Activated CD4-positive, CD25-positive, alpha-beta regulatory T cell treated with anti-CD3 and anti-CD28 coated beads, Interleukin-2, amount 50 U/mL, for 72 hours (primary cell): ENCODE measurements at places on chromosomes 12 and 14.
A peak's percentile ranks its signal among the peaks of the same experiment; 100 is the strongest.

DNA sequence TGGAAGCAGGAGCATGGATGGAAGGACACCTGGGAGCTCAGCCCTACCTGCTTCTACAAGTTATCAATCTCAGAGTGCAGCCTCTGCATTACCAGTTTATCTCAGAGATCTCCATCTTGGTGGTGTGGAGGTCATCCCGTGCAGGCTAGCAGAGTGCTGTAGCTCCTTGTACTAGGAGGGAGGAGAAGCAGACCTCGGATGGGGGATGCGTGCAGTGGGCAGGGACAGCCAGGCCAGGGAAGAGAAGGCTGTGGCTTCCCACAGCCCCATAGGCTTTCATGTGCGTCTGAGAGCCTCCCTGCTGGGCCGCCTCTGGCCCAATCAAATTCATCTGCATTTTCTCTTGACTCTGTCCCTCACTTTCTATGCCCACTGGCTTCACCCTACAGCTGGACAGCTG, 8.8 kb upstream of the KRT82 start:
- no peak for DNase-seq

GRCh38 chr12:27237790-27238771, 6.0 kb upstream of the STK38L start:
- no peak for DNase-seq

GRCh38 chr12:13102461-13103195, 839 bp downstream of the GSG1 start:
- DNase-seq, result no peak

DNA sequence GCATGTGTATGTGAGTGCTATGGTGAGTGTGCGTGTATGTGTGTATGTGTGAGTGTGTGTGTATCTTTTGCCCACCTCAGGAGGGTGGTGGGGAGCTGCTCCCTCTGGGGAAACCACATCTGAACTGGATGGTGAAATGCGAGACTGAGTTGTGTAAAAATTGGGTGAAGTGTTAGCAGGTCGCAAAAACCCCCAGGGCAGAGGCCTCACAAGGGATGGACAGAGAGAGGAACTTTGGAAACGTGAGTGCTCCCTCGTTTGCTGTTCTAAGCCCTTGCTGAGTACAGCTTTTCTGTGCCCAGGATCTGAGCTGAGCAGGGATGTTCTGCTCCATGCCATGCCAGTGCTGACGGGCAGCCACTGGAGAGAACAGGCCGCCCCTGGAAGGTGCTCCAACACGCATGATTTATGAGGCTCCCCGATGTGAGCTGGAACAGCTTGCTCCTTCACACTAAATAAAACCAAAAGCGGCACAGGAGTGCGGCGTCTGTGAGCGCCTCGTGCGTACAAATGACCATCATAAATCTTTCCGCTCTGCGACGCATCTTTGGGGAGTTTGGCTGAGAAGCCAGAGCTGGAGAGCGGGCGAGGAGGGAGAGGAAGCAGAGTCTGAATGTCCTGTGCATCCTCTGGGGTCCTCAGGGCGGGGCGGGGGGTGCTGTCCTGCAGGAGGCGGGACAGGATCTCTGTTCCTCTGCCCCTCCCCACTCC, 14.1 kb upstream of the GALNT9 start:
- DNase-seq, result no peak

DNA sequence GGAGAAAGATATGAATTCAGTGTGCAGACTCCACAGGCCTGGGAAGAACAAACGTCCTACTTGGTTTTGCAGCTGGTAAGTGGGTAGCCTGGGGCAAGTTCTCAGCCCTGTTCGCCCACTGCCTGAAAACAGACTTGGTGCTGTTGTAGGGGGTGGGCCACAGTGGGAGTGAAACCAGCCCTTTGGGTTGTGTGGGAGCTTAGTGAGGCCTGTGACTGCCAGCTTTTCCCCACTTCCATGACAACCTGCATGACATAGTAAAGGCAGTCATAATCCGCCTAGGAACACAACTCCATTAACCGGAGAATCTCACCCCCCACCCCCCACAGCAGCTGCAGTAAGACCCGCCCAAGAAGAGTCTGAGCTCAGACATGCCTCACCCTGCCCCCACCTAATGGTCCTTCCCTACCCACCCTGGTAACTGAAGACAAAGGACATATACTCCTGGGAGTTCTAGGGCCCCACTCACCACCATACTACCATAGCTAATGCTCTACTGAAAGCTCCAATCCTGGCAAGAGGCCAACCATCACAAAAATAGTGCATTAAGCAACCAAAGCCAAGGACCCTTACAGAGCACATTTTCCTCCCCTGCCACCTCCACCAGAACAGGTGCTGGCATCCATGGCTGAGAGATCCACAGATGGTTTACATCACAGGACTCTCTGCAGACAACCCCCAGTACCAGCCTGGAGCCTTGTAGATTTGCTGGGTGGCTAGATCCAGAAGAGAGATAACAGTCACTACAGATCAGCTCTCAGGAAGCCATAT, 39.8 kb upstream of the LMNTD1 start:
- no peak for DNase-seq

- no peak for DNase-seq
Observed at GRCh38 chr12:58361056-58361455, 419.7 kb downstream of the ATP23 start.

GRCh38 chr12:67208281-67209067, 60.7 kb upstream of the CAND1 start:
- DNase-seq, result no peak

DNA sequence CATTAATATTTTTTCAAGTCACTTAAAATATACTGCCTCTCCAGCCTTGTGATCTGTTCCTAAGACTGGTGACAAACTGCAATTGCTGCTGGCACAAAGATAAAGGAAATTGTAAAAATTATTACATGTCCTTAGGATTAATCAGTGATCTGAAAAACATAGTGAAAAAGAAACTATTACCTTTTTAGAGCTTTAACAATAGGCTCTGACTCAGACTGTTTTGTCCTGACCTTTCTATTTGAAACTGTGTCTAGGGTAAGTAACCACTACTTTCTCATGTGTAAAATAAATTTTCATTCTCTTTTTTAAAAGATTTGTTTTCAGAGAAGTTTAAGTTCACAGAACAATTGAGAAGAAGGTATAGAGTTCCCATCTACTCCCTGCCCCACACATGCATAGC, 80.4 kb upstream of the CLEC14A start:
- DNase-seq, result no peak

DNA sequence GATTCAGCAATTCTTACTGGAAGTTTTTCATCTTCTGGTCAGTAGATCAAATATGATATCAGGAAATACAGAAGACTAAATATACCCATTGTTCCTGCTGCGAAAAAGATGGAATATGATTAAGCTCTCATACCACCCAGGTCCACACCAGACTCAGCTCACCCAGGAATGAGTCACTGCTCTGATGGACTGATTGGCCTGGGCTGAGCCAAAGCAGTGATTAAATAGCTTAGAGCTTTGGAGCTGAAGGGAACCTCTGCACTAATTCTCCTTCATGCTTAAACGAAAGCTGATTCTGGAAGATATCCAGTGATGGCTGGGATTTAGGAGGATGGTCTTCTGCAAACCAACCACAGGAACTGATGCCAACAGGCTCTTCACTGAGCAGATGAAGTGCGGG, 62.0 kb upstream of the SYT1 start:
- no peak for DNase-seq

- DNase-seq, result peak; percentile 38
Observed at GRCh38 chr12:95548056-95548538, 3.2 kb downstream of the USP44 start.

GRCh38 chr14:68982581-68982980, 3.5 kb upstream of the ACTN1 start:
- DNase-seq, result no peak

- DNase-seq, result no peak
Observed at GRCh38 chr12:115147916-115148315, 463.9 kb upstream of the TBX3 start.

DNA sequence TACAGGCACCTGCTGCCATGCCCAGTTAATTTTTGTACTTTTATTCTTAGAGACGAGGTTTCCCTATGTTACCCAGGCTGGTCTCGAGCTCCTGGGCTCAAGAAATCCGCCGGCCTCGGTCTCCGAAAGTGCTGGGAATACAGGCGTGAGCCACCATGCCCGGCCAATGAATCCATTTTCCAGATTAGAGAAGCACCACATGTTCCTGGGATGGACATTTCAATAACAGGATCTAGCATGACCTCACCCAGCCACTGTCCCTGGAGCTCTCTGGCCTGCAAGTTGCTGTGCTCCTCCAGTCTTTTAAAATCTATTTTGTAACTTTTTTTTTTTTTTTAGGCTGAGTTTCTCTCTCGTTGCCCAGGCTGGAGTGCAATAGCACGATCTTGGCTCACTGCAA, 2.2 kb downstream of the GPR132 start:
- no peak for DNase-seq

- no peak for DNase-seq
Observed at GRCh38 chr12:113841786-113842185, 124.3 kb downstream of the RBM19 start.

GRCh38 chr12:115657081-115658013, 620.1 kb downstream of the MED13L start:
- no peak for DNase-seq

DNA sequence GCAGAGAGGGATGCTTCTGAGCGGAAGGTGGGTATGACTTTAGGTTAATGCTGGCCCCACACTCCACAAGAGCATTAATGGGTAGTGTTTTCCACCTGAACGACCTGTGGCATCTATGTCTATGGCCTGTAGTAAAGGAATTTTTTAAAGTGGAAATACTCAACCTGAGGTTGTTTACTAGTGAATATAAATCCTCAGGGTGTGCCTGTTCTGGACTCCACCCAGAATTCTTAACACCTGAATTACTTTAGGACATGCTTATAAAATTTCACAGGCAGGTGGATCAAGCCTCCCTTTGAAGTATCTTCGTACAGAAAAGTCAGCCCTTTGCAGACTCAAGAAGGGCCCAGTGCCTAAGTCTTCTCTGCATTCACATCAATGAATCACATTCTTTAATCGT, 196.1 kb downstream of the ESR2 start:
- no peak for DNase-seq

DNA sequence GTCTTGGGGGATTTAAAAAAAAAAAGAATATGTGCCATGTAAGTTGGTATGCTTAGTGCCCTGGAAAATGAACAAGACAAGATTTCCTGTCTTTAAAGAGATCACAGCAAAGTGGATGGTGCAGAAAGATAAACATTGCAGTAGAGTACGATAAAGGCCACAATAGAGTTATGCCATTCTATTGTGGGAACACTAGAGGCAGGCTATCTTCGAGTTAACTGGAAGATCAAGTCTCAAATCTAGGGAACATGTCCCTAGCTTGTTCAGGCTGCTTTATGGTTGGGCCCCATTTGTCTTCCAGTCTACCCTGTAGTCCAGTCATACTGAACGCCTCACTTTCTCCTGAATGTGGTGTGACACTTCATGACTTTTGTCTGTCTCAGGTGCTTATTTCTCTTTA, 18.7 kb upstream of the CCT2 start:
- no peak for DNase-seq

- DNase-seq, result no peak
Observed at GRCh38 chr14:71235875-71236274, 328.6 kb downstream of the PCNX1 start.

- DNase-seq, result no peak
Observed at GRCh38 chr12:101498252-101498651, 23.1 kb downstream of the SPIC start.

DNA sequence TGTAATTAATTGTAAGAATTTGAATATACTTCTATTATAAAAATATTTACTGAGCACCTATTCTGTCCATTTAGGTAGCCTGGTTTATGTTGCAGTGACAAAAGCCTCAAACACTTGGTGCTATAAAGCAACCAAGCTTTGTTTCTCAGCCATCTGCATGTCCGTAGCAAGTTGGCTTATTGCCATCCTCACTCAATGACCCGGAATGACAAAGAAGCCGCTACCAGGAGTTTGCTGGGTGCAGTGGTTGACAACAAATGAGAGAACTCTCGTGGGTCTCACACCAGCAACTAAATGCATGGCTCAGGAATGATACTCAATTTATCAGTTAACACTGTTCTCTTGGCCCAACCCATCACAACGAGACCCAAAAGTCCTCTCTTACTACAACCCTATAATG, 553.1 kb downstream of the DIO2 start:
- DNase-seq, result no peak

GRCh38 chr12:91513313-91513712, 330.7 kb upstream of the DCN start:
- no peak for DNase-seq

DNA sequence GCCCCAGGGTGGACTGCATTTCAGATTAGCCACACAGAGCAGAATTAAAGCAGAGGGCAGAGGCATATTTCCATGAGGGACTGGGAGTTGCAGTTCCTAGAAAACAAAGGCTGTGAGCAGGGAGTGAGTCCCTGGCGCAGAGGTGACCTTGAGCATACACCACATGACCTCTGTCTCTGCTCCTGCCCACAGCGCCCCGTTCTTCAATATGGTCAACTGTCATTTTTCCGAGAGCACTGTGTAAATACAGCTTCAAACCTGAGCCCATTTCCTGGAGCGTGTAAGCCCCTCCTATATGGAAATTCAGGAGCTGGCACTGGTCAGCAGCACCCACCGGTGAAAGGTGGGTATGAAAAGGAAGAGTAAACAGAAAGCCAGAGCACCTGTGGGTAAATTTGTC, 192.2 kb upstream of the PELI2 start:
- DNase-seq, result no peak

- no peak for DNase-seq
Observed at GRCh38 chr12:104486363-104486750, 29.6 kb downstream of the CHST11 start.

GRCh38 chr14:43795600-43796228, 711.4 kb downstream of the FSCB start:
- no peak for DNase-seq

DNA sequence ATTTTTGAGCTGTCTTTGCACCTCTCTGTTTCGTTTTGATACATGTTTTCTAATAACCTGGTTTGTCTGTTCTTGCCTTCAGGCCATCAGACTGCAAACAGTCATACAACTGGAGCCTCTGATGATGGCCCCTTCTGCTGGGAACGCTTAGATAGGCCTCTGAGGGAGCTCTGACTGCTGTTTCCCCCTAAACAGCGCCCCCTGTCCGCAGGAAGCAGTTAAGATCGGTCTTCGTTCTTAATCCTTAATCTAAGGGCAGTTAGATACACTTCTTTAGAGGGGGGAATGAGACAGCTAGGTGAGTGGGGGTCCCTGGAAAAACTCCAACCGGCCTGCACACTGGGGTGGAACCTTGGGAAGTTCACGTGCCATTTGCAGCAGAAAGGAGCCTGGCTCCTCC, 1338.8 kb upstream of the SEL1L start:
- no peak for DNase-seq

- no peak for DNase-seq
Observed at GRCh38 chr12:95520816-95521215, 30.5 kb downstream of the USP44 start.
